Heart left ventricle (tissue), 16 donors: ENCODE measurements at places on chromosomes 4 and X.

DNA sequence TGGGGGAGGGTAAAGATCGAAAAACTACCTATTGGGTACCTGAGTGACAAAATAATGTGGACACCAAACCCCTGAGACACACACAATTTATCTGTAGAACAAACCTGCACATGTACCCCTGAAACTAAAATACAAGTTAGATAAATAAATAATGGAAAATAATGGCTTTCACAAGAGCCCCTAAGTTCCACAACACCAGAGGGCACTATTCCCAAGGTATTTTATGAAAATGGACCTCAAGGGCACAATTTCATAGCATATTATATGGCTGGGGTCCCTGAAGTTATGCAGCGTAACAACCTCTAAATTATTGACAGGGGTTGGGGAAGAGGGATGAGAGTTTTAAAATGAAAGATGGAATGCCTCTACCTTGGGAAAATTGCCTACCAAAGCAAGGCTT is 81.3 kb upstream of the TMEM33 start:
- no peak for DNase-seq

GRCh38 chr4:79266136-79266535 is 59.7 kb downstream of the NAA11 start:
- no peak for DNase-seq

- no peak for DNase-seq
Observed at GRCh38 chr4:154643493-154643892, 31.0 kb upstream of the FGG start.

GRCh38 chrX:148811236-148811635 is 310.8 kb downstream of the AFF2 start:
- DNase-seq: no peak
